ENCODE measurements at places on chromosomes 6 and 20. TPM values are rescaled to one million over a fixed set of nuclear protein-coding genes. Genes with fewer than 3 reads are reported as not detected.

The DUSP22 gene
- 29.6 TPM for total RNA-seq

The OPRM1 gene
- not detected for total RNA-seq

The MOCS3 gene
- 6.5 TPM for total RNA-seq

The KDM1B gene
- total RNA-seq = 12.6 TPM

The SIRPD gene
- not detected for total RNA-seq

The HCK gene
- total RNA-seq = not detected

The TBXT gene
- not detected for total RNA-seq

The TMEM244 gene
- not detected for total RNA-seq
